ENCODE measurements at places on chromosomes 16 and 17. TPM values are rescaled to one million over a fixed set of nuclear protein-coding genes. Genes with fewer than 3 reads are reported as not detected.

CLDN7 gene
- total RNA-seq, result 0.60 TPM

KCNG4 gene
- total RNA-seq, result not detected

PERCC1 gene
- not detected for total RNA-seq

MTSS2 gene
- 11.6 TPM for total RNA-seq

TNFSF12 gene
- total RNA-seq, result 7.4 TPM

GAS7 gene
- total RNA-seq, result 2.8 TPM

IL4R gene
- 30.3 TPM for total RNA-seq
